ENCODE measurements at places on chromosomes 2 and 18.

DNA sequence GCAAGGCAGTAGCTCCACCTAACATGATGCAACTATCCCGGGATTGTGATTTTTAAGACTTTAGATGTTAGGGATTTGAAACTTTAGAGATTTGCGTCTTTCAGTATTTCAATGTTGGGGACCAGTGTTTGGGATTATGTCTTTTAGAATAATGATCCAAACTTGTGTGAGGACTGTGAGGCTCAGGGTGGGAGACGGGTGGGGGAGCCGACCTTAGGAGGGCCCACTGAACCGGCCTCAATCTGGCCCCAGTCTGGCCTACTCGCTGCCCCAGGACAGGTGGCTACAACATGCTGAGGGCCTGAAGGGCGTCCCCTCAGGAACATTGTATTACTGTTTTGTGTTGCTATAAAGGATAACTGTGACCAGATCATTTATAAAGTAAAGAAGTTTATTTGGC is 10.7 kb downstream of the AMER3 start:
- no peak for DNase-seq

- DNase-seq: no peak
Observed at GRCh38 chr2:235779444-235779896, 285.6 kb downstream of the AGAP1 start.

DNA sequence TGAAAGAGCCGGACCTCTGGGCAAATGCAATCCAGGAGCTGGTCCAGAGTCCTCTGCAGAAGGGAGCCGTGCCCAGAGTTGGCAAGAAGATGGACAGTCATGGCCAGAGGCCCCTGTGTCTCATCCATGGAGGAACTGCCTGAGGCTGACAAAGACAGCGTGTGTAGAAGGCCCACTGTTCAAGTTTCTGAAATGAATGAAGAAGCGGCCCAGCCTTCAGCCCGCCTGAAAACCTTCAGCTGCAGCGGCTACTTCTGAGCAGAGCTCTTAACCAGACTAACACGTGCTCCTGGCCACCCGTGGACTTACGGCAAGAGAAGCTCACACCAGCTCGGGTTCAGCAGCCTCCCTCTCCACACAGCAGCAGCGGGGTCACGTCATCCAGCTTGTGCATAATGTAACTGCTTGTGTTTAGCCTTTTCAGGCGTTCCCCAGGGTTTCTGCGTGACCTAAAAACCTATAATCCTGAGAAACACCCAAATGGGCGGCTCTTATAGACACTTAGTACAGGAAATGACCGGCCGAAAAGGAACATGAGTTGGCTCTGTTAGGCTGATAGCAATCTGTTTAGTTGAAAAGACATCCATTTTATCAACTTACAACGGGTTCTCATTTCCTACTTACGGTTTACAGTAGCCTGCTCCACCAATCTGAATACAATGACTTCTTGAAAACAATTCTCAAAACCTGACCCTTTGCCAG is at the start of gene FAM124B:
FAM124B (minus strand) TSS at position 467 of the 702 bp plus-strand sequence; CDS start at position 128, 339 bp downstream.
- no peak for DNase-seq

DNA sequence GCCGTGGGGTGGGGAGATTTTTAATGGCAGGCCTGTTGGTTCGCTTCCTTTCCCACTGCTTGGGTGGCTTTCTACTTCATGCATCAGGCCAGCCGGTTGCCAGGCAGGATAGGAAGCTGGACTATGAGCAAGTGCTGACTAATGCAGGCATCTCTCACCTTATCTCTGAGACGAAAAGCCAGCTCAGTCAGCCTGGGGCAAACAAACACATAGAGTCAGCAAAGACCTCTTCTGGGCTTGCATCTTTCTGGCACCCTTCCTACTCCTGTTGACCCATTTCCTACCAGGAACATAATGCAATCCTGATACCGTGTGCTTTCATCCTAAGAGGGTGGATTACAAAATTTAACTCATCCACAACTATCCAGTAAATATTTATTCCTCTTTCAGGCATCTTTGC is 416.6 kb upstream of the MEX3C start:
- DNase-seq: no peak

DNA sequence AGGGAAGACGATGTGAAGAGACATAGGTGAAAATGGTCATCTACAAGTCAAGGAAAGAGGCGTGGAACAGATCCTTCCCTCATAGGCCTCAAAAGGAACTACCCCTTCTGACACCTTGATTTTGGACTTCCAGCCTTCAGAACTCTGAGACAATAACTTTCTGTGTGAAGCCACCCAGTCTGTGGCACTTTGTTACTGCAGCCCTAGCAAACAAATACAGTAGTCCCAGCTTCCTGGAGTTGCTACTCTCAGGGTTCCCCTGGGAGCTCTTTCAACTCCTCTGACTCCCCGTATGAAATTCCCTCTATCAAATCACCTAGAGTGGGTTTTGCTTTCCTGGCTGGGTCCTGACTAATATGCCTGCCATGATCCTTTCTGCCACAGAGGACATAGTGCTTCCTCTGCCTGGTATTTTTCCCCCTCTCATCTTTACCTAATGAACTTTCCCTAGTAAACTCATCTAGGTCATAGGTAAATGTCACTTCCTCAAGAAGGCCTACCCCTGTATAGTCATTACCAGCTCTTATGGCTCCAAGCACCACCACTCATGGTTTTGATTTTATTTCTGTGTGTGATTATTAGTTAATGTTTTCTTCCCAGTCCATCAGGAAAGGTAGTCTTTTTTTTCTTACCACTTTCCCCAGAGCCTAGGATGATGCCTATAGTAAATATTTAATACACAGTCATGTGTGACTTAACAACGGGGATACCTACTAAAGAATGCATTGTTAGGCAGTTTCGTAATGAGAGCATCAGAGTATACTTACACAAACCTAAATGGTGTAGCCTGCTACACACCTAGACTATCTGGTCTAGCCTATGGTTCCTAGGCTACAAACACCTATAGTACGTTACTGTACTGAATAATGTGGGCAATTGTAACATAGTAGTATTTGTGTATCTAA is 111.5 kb upstream of the LGALSL start:
- no peak for DNase-seq

GRCh38 chr2:58308435-58308834 is 67.3 kb upstream of the FANCL start:
- DNase-seq: no peak

DNA sequence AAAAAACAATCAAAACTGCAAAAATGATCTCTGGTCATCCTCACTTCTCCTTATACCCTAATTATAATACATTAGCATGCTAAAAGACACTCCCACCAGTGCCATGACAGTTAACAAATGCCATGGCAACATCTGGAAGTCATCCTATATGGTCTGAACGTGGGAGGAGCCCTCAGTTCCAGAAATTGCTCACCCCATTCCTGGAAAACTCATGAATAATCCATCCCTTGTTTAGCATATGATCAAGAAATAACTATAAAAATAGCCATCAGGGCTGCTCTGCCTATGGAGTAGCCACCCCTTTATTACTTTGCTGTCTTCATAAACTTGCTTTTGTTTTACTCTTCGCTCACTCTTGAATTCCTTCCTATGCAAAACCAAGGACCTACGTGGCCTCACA is 5.7 kb upstream of the C2orf80 start:
- DNase-seq: no peak

DNA sequence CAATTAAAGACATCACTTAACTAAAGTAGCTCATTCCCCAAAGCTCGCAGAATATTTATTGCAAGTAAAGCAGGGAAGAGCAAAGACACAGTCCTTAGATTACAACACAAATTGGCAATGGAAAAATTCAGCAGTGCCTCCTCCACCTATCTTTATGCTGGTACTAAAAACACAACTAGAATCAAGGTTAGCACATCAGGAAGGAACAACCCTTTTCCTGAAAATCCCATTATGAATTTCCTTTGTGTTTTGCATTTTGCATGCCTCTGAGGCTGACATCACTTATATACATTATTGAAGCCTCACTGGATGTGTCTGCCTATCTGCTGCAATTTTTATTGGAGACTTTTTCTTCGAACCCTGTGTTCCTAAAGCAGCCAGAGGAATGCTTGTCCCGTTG is 193.8 kb upstream of the STK17B start:
- no peak for DNase-seq

DNA sequence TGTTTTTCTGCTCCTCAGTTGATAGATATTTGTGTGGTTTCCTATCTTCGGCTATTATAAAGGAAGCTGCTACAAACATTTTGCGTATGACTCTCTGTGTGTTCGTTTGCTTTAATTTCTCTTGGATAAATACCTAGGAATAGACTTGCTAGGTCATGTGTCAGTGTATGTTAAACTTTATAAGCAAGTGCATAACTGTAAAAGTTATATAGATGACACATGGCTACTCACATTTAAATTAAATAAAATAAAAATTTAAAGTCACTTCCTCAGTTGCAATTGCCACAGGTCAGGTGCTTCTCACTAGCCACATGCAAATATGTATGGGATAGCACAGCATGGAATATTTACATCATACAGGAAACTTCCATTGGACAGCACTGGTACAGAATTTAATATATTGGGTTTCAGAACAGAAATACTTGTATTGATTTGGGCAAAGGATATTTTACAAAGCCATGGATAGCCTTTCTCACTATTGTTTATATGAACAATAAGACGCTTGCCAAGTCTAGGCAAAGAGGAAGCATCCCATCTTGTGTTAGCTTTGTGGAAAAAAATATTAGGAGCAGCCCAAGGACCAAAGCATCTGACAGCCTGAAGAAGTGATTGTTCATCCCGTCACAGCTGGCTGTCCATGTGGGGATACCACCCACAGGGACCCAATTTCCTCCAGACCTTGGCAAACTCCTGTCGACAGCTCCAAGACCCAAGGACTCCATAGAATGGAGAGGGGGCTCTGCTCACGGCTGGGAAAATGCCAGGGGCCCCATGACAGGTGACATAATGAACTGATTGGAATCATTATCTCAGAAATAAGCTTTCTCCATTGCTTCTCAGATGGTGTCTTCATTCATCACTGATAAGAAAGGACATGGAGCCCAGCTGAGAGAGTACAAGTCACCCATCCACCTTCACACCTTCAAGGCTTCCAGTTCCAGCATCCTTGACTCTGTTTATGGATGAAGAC is 196.7 kb downstream of the SH3BP4 start:
- no peak for DNase-seq

- DNase-seq: no peak
Observed at GRCh38 chr18:76875390-76876325, 53.3 kb downstream of the ZNF236 start.

GRCh38 chr18:61572871-61573270 is 239.6 kb downstream of the CDH20 start:
- DNase-seq: no peak

GRCh38 chr2:217650716-217651360 is 352.0 kb downstream of the TNS1 start:
- DNase-seq: no peak

DNA sequence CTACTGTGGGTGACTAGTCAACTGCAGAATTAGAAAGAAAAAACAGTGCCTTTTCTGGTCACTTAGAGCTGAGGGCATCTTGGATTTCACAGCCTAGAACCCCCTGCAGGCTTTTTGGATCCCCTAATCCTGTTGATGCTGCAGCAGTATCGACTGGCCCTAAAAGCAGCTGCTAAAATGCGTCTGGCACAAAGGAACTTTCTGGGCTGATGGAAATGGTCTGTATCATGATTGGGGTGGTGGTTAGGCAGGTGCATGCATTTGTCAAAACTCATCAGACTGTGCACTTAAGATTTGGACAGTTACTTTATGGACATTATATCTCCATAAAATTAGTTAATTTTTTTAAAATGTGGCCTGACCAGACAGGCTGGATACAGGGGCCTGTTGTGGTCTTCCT is 149.8 kb downstream of the KLHL29 start:
- DNase-seq: no peak

GRCh38 chr2:62343636-62344337 is 147.9 kb downstream of the B3GNT2 start:
- DNase-seq: no peak

DNA sequence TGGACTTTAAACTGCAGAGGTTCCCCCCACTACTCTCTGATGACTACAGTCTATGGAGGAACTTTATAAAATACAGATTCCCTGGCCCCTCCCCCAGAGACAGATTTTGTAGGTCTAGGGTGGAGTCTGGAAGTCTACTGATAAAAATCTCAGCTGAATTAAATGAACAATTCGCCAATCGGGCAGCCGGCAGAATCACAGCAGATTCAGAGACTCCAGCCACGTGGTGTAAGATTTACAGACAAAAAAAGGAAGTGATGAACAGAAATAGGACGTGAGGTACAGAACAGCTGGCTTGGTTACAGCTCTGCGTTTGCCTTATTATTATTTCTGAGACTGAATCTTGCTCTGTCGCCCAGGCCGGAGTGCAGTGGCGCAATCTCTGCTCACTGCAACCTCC is 21.4 kb upstream of the MTA3 start:
- no peak for DNase-seq

GRCh38 chr18:76859474-76860339 is 37.4 kb downstream of the ZNF236 start:
- DNase-seq: no peak

GRCh38 chr2:131039535-131039907 is 53.7 kb downstream of the FAM168B start:
- no peak for DNase-seq

DNA sequence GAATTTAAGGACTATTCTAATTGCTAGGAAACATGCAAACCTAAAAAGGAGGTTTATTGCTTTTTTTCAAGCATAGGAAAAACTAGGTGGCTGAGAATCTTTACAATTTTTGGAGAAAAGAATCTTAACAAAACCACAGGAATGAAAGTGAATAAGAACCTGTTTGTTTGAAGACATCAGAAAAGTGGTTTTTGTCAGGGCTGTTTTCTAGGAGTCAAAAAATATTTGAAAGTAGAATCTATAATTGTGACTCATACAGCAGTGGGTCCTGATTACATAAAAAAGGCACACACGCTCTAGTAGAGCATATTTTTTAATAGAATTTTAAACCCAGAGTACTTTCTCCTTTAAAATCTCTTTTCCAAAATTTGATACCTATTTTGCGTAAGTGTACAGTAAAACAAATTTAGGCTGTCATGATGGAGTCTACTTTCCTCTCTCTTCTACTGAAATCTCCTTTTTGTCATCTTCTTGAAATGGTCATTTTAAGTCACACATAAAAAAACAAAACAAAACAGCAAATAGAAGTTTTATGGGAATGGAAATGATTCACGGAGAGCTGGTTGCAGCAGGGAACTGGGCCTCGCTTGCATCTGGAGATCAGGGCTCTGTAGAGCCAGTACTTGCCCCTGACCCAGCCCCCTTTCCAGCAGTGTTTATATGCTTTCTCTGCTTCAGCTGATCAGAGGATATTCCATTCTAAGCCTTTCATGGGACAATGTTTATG is 59.1 kb upstream of the PELI1 start:
- DNase-seq: no peak

Data from activated CD8-positive, alpha-beta memory T cell treated with anti-CD3 and anti-CD28 coated beads for 4 hours (primary cell).